Naive thymus-derived CD4-positive, alpha-beta T cell (primary cell): ENCODE measurements at places on chromosomes 6 and 20. TPM values are rescaled to one million over a fixed set of nuclear protein-coding genes. Genes with fewer than 3 reads are reported as not detected.

DNA sequence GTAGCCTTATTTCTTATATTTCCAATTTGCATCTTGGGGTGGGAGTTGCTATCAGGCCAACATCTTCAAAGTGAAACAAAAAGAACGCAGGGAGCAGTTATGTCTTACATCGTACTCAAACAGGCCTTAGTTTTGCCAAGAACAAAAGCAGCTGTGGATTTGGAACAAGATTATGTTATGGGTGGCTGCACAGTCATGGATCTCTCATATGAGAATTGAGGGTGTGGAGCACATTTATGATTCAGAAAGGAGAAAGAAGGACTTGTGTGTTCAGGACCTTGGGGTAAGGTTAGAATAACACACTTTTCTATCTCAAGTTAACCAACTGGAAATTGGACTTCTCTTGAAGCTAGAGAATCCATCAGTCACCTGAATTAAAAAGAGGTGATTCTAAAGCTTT is 259.9 kb downstream of the FOXA2 start:
- no peak for DNase-seq

- DNase-seq = no peak
These were observed 5.4 kb downstream of the DSP start for GRCh38 chr6:7546896-7547295.

- DNase-seq = no peak
These were observed 982.0 kb upstream of the EPHA7 start for GRCh38 chr6:94401311-94401710.

Gene POPDC3
- not detected for polyA plus RNA-seq

Gene DUSP15
- not detected for polyA plus RNA-seq

- no peak for DNase-seq
These were observed 125.4 kb downstream of the CD24 start for GRCh38 chr6:106849120-106849519.

DNA sequence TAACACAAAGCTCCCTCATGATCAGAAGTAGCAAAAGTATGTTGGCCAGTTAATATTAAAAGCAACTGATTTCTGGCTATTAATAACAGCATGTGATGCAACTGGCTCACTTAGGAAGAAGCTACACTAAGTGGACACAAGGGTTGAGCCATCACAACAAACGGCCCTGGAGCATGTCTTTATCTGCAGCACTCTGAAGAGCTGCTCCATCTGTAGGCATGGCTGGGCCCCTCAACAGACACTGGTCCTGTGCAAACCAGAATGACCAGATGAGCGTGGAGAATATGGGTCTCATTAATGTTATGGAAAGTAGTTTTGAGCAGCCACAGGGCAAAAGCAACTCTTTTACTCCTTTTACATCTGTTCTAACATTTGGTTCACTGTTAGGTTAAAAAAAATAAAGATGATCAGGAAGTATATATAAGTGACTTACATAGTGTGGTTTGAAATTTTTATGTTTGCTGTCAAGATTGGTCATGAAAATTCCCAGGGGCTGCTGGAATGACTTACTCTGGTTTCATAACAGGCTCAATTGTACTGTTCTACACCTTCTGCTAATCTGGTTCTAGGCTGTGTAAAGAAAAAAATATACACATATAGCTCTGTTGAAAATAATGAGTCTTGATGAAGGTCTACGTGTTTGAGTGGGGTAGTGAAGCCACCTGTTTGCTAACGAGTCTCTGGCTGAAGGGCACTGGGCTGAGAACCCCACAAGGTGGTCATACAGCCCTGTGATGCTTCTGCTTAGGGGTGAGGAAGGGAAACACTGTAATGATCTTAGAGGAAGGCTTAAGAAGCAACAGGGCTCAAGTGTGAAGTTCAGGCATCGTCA is 58.1 kb downstream of the INSM1 start:
- DNase-seq = no peak

- DNase-seq = no peak
These were observed 82.2 kb downstream of the TRERF1 start for GRCh38 chr6:42369568-42369967.

Gene GSTA4
- polyA plus RNA-seq = 0.31 TPM

- no peak for DNase-seq
These were observed 327.2 kb downstream of the BCKDHB start for GRCh38 chr6:80433673-80434025.

DNA sequence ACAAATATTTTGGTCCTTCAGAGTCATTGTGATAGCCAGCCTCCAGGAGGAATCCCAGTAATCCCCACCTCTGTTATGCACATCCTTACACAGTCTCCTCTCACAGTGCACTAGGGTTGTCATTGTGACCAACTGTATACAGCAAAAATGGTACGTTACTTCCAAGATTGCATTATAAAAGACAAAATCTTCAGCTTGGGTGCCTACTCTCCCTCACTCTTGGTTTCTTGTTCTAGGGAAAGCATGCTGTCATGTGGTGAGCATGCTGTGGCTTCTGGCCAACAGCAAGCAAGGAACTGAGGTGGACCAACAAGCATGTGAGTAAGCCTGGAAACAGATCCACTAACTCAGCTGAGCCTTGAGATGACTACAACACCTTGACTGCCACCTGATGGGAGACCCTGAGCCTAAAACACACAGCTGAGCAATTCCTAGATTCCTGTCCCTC is 130.1 kb upstream of the DST start:
- DNase-seq = no peak

Gene RRAGD
- 2.4 TPM for polyA plus RNA-seq

DNA sequence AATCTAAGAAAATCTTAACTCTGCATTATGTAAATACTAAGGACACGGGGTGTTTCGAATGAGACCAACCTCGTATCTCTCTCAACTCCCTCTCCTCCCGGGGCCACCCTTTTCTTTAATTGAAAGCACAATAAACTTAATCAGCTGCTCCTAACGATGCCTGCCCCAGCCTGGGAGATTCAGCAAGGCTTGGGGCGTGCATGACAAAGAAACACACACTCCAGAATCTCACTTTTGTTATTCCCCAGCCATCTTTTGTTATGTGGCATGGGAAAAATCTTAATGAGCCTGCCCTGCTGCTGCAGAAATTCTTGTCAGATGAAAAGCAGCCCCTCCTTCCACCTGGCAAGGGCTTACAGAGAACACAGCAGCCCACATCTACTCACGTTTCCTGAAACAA is 117.4 kb downstream of the TTLL2 start:
- no peak for DNase-seq

Gene LZTS3
- 4.4 TPM for polyA plus RNA-seq

- DNase-seq = no peak
These were observed 8.0 kb downstream of the ZNF335 start for GRCh38 chr20:45964006-45964400.

DNA sequence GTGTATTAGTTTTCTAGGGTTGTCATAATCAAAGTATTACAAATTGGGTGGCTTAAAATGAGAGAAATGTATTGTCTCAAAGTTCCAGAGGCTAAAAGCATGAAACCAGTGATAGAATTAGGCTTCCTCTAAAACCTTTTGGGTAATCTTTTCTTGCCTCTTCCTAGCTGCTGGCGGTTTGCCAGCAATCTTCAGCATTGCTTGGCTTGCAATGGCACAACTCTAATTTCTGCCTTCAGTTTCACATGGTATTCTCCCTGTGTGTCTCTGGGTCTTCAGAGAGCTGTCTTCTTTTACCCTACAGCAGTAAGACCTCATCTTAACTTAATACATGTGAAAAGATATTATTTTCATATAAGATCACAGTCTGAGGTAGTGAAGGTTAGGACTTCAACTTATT is 479.1 kb upstream of the GJE1 start:
- no peak for DNase-seq

Gene RHAG
- polyA plus RNA-seq = not detected

Gene SLCO4A1
- 0.39 TPM for polyA plus RNA-seq

Gene PRSS35
- polyA plus RNA-seq = not detected

DNA sequence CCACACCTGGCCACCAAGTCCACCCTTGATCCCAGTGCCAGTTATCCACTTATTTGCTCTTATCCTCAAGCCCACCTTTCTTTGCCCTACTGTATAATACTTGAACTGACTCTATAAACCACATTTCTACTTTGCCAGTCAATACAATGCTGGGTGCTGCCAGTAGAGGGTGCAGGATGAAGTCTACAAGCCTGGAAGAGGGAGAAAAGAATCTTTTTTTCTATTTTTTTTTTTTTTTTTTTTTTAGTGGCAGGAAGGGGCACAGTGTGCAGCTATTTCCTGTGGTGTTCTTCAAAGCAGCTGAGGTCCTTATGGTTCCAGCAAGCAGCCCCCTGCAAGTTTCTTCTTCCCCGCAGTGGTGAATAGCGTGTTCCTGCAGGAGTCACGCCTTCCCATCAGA is 22.2 kb upstream of the GABRR1 start:
- peak; percentile 11 for DNase-seq

GRCh38 chr20:14214046-14214445 is 123.4 kb downstream of the FLRT3 start:
- DNase-seq = no peak

DNA sequence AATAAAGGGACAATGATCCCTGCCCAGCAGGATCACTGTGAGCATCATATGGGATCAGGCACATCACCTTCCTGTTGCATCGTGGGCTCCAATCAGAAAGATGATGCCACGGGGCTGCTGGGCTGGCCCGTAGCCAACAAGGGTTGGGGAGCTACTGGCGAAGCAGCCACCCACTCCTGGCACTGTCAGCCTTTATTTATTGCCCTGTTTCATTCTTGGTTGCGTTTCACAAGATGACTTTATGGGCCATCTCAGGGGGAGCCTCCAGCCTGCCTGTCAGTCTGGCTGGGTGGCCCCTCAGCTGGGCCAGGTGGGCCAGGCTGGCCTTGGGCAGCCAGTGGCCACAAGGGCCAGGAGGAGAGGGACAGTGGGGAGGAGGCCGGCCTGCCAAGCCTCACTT is 17.3 kb downstream of the VSTM2L start:
- no peak for DNase-seq

Gene HLA-G
- 1.0 TPM for polyA plus RNA-seq

GRCh38 chr20:51959066-51959542 is 156.8 kb upstream of the SALL4 start:
- no peak for DNase-seq

DNA sequence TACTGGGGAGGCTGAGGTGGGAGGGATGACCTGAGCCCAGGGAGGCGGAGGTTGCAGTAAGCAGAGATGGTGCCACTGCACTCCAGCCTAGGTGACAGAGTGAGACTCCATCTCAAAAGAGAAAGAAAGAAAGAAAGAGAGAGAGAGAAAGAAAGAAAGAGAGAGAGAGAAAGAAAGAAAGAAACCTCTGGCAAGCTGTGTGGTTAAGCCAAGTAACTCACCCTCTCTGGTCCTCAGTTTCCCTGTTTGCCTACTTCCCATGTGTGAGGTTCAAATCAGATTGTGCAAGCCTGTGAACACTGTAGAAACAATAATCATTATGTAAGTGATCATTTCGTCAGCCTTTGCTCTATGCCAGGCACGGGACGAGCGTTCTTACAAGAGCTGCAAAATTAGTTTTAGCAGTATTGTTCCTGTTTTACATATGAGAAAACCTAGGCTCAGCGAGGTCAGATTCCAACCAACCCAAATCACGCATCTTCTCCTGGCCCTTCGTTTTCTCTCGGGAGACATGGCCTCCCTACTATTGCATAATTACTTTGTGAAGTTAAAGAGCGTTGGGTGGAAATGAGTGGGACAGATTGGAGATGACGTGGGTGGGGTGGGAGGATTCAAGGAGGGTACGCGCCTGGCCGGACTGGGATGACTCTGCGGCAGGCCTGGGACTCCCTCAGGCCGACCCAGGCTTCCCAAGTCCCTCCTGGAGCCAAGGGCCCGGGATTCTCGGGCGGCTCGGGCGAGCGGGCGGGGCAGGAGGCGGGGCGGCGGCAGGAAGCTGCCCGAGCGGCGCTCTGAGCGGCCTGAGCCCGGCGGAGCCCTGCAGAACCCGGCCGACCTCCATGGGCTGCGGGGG is at the start of gene SNX21:
SNX21 (plus strand) TSS at position 770 of the 853 bp plus-strand sequence. CDS start 121 bp downstream, outside the sequence.
- peak; percentile 24 for DNase-seq

GRCh38 chr6:46054516-46054915 is 38.9 kb upstream of the CLIC5 start:
- no peak for DNase-seq

Gene FNDC11
- polyA plus RNA-seq = 0.90 TPM

DNA sequence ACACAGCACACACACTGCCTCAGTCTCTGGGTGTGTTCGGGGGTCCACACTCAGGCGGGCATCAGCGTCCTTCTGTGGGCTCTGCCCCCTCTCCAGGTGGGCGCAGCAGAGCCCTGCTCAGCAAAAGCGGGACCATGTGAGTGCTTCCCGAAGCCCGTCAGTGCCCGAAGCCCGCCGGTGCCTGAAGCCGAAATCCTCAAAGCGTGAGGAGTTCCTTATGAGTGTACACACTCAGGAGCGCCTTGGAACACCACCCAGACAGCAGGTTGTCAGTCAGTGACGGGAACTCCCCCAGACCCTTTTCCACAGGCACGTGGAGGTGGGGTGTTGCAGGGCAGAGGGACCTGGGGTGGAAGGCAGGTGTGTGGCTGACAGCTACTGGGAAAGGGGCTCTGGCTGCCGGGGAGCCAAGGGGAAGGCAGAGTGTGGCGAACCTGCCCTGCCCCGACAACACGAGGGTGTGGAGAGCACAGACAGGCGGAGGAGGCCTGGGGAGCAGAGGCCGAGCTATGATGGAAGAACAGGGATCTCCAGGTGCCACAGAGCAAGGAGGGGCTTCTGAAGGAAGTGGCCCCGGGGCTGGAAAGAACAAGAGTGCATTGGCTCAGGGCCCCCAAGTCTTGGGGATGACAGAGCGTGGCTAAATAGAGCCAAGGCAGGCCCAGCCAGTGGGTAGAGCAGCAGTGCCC is 87.7 kb downstream of the RAMACL start:
- no peak for DNase-seq

GRCh38 chr6:6596529-6597328 is 8.2 kb downstream of the LY86 start:
- DNase-seq = no peak
